ENCODE measurements at places on chromosomes 7 and 10. TPM values are rescaled to one million over a fixed set of nuclear protein-coding genes. Genes with fewer than 3 reads are reported as not detected.

GRCh38 chr10:131013281-131013912, 298.1 kb downstream of the TCERG1L start:
- H3K36me3 ChIP-seq: no peaks in the 10 kb centered on the region
- H3K4me1 ChIP-seq: no peaks in the 10 kb centered on the region
- no peak overlapping the region for H3K4me3 ChIP-seq
- H3K27me3 ChIP-seq: no peaks in the 10 kb centered on the region

GRCh38 chr10:16509996-16510395, 11.7 kb downstream of the C1QL3 start:
- H3K4me3 ChIP-seq: no peak overlapping the region
- H3K4me1 ChIP-seq: no peaks in the 10 kb centered on the region
- H3K27me3 ChIP-seq: no peaks in the 10 kb centered on the region
- no peak for DNase-seq
- H3K27ac ChIP-seq: no peak overlapping the region

GRCh38 chr7:132836746-132837145, 245.1 kb downstream of the CHCHD3 start:
- no peaks in the 10 kb centered on the region for H3K27me3 ChIP-seq
- no peak for DNase-seq
- peaks cover 49% of the 10 kb centered on the region for H3K36me3 ChIP-seq
- H3K27ac ChIP-seq: no peak overlapping the region
- H3K4me1 ChIP-seq: no peaks in the 10 kb centered on the region
- no peak overlapping the region for H3K4me3 ChIP-seq

GRCh38 chr7:44148166-44148565, 7.0 kb upstream of the MYL7 start:
- DNase-seq: no peak
- peaks cover 5% of the 10 kb centered on the region for H3K4me1 ChIP-seq
- no peak overlapping the region for H3K27ac ChIP-seq
- H3K4me3 ChIP-seq: no peak overlapping the region

DNA sequence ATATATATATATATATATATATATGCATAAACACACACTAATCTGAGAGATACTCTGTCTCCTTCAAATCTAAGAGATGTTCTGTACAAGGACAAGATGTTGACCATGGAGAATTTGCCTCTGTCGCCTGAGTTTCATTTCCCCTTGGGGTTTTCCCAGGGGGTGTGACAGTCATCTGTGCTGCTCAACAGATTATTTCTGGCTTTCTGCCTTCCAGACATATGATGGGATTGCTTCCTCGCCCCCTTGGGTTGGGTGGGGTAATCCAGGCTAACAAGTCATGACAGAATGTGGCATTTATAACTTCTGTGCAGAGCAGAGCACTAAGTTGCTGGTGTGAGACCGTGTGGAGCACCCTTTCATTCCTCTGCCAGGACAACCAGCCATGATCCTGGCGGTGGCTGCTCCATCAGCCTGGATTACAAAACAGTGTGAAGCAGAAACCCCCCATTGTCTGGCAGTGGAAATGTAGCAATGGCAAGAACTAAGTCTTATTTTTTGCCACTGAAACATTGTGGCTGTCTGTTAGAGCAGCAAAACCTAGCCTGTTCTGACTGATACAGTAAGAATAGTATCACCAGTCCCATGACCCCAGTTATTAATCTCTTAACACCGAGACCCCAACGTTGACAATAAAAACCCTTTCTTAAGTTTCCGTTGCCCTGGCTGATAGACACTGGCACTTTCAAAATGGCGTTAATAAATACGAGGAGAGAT, 13.7 kb upstream of the USP6NL start:
- H3K4me1 ChIP-seq: peaks cover 5% of the 10 kb centered on the region
- no peak for DNase-seq
- peaks cover 2% of the 10 kb centered on the region for H3K36me3 ChIP-seq
- H3K27me3 ChIP-seq: peaks cover 1% of the 10 kb centered on the region
- no peak overlapping the region for H3K4me3 ChIP-seq

- H3K4me3 ChIP-seq: no peak overlapping the region
- H3K4me1 ChIP-seq: peaks cover 1% of the 10 kb centered on the region
- no peaks in the 10 kb centered on the region for H3K36me3 ChIP-seq
- no peak for DNase-seq
Measured at GRCh38 chr10:86749854-86750253, 6.6 kb upstream of the BMPR1A start.

DNA sequence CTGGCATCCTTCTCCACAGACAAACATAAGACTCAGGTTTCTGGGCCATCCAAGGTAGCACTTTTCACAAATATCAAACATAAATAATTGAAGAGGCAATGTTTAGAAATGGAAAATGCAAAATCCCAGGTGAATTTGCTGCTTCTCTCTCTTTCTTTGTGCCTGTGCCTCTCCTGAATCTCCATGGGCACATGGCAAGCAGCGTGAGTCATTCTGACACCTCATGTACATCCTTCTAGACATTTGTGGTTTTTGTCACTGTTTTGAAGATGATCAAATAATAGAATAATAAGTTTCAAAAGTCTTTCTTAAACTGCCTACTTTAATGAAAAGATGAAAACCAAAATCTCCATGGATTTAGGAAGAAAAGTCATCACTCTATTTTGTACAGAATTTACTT, 60.3 kb upstream of the RAB11FIP2 start:
- H3K4me1 ChIP-seq: no peaks in the 10 kb centered on the region
- no peak overlapping the region for H3K27ac ChIP-seq

GRCh38 chr10:97259119-97259518, 33.3 kb downstream of the ARHGAP19 start:
- peaks cover 71% of the 10 kb centered on the region for H3K36me3 ChIP-seq
- no peaks in the 10 kb centered on the region for H3K27me3 ChIP-seq
- no peaks in the 10 kb centered on the region for H3K4me1 ChIP-seq
- no peak overlapping the region for H3K4me3 ChIP-seq
- no peak for DNase-seq
- H3K27ac ChIP-seq: no peak overlapping the region

- no peaks in the 10 kb centered on the region for H3K4me1 ChIP-seq
- peaks cover 17% of the 10 kb centered on the region for H3K36me3 ChIP-seq
- no peak overlapping the region for H3K27ac ChIP-seq
- H3K27me3 ChIP-seq: no peaks in the 10 kb centered on the region
- no peak overlapping the region for H3K4me3 ChIP-seq
Measured at GRCh38 chr10:79201706-79202105, 132.9 kb downstream of the ZMIZ1 start.

GRCh38 chr7:121102619-121103018, 114.1 kb downstream of the CPED1 start:
- no peak overlapping the region for H3K4me3 ChIP-seq
- H3K27me3 ChIP-seq: peaks cover 11% of the 10 kb centered on the region
- no peaks in the 10 kb centered on the region for H3K36me3 ChIP-seq
- no peaks in the 10 kb centered on the region for H3K4me1 ChIP-seq
- DNase-seq: no peak

GRCh38 chr10:116444527-116445142, 17.0 kb downstream of the PNLIPRP3 start:
- no peaks in the 10 kb centered on the region for H3K36me3 ChIP-seq
- peaks cover 6% of the 10 kb centered on the region for H3K27me3 ChIP-seq
- H3K4me1 ChIP-seq: no peaks in the 10 kb centered on the region
- H3K4me3 ChIP-seq: no peak overlapping the region
- no peak overlapping the region for H3K27ac ChIP-seq

DNA sequence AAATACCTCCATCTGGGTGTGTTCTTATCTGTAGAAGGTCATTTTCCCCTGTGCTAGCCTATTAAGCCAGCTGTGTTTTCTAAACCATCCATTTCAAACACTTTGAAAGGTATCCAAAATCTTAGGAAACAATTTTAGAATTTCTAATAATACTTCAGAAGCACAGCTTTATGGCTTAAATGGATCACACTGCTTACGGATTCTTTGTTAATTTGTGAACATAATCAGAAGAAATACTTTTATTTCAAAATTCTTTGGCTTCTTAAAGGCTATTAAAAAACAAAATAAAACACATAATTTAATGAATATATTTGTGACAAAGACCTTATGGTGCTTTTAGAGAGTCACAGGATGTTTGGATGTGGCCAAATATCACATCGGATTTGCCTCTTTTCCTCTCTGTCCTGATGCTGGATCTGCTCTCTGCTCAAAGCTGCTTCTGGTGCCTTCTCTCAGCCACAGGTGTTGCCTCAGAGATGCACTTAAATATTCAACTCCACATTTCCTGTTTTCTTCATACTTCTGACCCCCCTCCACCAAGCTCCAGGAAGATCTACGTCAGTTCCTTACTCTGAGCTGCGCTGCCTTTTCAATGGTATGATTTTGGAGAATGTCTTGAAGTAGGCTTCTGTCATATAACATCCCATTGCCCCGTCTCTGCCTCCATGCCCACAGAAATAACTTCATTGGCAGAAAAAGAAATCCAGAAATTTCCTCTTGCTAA, 230.6 kb downstream of the MLLT10 start:
- H3K27ac ChIP-seq: peak overlapping the region; percentile 89
- H3K4me3 ChIP-seq: no peak overlapping the region
- no peaks in the 10 kb centered on the region for H3K27me3 ChIP-seq

DNA sequence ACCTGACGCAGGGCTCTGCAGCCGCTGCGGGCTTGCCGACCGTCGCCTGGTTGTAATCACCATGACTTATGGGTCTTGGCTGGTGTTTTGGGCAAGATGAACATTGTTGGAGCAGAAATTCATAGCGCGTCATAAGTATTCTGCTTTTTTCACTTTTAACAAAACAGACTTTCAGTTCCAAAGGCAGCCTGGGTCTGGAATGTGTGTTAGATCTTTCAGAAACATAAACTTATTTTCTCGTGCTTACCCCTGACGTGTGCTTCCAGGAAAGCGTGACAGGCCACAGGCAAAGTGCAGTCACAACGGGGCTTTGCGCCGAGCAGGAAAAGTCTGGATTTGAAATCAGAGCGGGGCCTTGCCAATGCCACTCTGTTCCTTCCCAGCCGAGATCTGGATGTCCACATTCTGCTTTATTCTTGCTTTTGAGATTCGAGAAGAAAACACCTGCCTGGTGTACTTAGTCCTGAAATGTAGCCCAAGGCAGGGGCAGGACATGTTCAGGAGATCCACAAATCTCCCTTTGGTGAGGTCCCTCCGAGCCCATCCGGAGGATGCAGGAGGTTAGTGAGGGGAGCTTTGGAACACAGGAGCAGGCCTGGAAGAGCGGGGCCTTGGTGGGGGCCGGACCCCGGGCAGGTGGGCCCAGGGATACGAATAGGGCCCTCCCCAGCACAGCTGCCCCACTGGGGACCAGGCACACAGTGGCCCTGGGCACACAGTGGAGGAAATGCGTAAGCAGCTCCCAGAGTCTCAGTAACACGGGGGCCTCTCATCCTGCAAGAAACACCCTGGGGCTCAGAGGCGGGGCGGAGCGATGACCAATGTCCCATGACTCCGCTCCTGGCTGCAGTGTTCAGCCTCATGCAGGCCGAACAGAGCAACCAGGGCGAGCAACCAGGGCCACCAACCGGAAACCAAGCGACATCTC, 49.5 kb upstream of the EBF3 start:
- H3K27ac ChIP-seq: no peak overlapping the region
- no peak for DNase-seq
- H3K36me3 ChIP-seq: no peaks in the 10 kb centered on the region
- H3K4me1 ChIP-seq: no peaks in the 10 kb centered on the region
- H3K4me3 ChIP-seq: no peak overlapping the region

DNA sequence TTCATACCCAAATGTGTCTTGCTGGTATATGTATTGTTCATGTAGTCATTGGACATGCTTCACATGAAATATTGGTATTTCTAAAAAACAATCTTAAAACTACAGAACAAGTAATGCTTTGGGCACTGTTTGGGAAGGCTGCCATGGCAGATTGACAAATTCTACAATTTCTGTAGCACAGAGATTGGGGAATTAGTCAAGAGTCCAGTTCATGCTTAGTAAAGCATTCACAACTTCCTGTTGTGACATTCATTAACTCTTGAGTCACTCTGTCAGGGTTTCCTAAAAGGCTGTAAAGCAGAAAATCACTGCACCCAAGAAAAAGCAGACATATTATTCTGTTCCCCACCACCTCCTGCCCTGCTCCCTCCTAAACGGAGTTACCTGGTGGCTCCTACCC, 398.9 kb downstream of the PHTF2 start:
- H3K27ac ChIP-seq: no peak overlapping the region
- H3K36me3 ChIP-seq: no peaks in the 10 kb centered on the region
- H3K4me3 ChIP-seq: no peak overlapping the region
- H3K27me3 ChIP-seq: peaks cover 9% of the 10 kb centered on the region
- no peak for DNase-seq

DNA sequence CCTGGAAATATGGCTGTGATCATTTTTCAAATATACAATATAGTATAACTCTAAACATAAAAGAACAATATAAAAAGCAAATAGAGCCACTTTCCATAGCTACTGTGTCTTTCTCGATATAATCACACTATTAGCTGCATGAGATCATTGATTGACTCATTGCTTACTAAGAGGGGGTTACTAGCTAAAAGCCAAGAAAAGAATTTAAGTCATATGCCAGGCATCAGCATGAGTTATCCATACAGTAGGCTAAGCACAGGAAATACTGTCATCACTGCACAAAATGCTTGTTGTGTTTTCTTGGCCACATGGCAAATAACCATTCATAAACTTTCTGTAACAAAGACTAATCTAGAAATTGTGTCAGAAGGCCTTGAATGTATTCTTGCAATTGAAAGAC, 18.8 kb upstream of the ABCB5 start:
- no peak overlapping the region for H3K27ac ChIP-seq
- peaks cover 4% of the 10 kb centered on the region for H3K4me1 ChIP-seq
- H3K4me3 ChIP-seq: no peak overlapping the region
- peaks cover 14% of the 10 kb centered on the region for H3K27me3 ChIP-seq

DNA sequence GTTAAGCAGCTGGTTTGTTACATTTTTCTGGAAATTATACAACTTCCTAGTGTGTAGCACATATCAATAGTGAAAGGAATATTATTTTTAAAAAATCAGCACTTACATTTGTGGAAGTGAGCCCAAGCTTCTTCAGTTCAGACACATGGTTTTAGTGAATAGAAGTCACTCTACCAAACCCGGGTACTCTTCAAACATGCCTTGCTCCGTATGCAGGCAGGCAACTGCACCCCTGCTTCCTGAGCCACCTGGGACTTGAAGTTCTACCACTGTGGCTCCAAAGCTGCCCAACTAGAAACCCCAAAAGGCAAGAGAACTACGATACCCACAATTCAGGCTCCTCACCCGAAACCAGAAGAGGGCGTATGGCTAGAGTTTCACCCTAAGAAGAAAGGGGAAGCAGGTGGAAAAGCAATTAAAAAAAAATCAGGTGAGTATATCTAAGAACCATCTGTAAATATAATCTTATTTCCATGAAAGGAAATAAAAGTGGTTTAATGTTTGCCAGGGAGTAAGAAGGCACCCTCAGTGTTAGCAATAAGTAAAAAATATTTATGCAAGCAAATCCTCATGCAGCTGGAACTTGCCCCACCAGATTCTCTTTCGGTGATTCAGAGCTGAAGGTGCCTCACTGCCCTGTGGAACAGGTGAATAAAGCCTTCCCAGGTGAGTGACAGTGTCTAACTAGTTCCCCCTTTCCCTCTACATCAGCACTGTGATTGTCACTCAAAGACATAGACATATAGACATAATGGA, at the start of gene MACC1:
MACC1 (minus strand) TSS at position 192 of the 756 bp plus-strand sequence. CDS start 55,522 bp downstream, outside the sequence.
- no peak for DNase-seq
- no peaks in the 10 kb centered on the region for H3K36me3 ChIP-seq
- H3K4me1 ChIP-seq: peaks cover 46% of the 10 kb centered on the region
- peak within 1 kb of the TSS; percentile 54 for H3K4me3 ChIP-seq

The PDLIM1 gene
- polyA plus RNA-seq: 1.1 TPM

The NPY gene
- not detected for polyA plus RNA-seq

The CCL24 gene
- not detected for polyA plus RNA-seq

The SPDYE5 gene
- polyA plus RNA-seq: 0.10 TPM

The STAG3 gene
- polyA plus RNA-seq: 6.9 TPM

The PRSS1 gene
- polyA plus RNA-seq: not detected

The CH25H gene
- polyA plus RNA-seq: 0.28 TPM

The R3HCC1L gene
- 7.3 TPM for polyA plus RNA-seq

The NUP42 gene
- 31.1 TPM for polyA plus RNA-seq

The HOXA2 gene
- polyA plus RNA-seq: not detected

The GRM3 gene
- polyA plus RNA-seq: not detected
